ENCODE measurements at places on chromosomes 7 and 10.

DNA sequence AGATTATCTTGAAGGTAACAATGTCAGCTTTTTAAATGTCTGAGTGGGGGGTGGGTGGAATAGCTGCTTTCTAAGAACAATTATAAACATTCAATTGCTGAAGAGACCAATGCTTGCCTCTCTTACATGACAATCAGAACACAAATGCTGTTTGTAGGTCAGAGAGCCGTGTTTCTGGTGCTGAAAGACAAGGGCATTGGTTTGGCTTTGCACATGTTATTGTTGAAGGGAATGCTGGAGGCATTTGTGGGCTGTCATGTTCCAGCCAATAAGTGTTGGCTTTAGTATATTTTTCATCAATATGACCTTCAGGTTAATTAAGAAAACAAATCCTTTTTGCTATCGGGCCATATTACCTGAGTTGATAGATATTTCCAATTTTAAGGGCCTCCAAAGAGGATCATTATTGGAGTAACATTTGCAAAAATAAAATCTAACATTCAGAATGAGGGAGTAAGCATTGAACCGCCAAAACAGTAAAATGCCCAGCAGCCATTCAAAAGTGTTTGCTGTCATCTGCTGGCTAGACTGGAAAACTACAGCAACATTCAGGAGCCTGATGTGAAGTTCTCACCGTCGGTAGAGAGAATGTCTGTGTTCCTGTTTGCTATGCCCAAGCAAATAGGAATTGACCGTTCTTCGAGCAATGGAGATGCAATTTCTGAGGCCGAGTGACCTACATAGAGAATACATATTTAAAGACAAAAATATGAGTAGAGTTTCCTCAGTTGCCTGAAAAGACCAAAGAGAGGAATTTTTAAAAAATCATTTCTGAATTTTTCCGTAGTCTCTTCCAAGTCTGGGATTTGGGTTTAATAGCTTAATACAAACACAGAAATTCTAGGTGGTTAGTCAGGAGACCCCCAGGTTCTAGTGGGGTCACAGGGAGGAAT, 118.9 kb downstream of the APBB1IP start:
- peak; percentile 24 for DNase-seq

- no peak for DNase-seq
Measured at GRCh38 chr10:133239990-133240389, 2.3 kb downstream of the VENTX start.

- no peak for DNase-seq
Measured at GRCh38 chr7:72437061-72437585, 25.0 kb upstream of the CALN1 start.

DNA sequence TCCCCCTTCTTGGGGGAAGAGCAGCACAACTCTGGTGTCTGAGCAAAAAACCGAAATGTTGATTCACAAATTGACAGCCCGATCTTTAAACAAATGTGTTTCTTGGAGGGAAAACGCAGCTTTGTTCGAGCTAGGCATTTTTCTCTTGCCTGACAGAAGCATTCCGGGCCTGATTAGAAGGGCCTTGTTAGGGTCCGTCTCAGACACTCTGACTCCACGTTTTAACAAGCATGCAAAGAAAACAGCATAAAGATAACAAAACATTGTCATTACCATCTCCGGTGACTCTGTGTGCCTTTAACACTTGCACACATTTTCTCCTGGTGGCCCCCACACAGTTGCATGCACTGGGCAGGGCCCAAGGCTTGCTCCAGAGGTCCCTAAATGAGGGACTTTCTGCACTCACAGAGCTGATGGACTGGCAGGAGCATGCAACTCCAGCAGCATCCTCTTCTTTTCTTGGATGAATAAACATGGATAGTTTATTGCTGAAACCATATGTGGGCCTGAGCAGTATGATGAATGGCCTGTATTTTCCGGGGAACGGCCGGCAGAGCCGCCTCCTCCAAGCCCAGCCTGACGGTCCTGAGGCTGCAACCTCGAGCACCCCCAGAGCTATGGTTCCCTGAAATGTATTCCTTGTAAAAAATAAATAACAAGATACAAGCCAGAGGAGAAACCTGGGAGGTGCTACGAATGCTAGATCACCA, 50.9 kb downstream of the EBF3 start:
- DNase-seq: no peak

DNA sequence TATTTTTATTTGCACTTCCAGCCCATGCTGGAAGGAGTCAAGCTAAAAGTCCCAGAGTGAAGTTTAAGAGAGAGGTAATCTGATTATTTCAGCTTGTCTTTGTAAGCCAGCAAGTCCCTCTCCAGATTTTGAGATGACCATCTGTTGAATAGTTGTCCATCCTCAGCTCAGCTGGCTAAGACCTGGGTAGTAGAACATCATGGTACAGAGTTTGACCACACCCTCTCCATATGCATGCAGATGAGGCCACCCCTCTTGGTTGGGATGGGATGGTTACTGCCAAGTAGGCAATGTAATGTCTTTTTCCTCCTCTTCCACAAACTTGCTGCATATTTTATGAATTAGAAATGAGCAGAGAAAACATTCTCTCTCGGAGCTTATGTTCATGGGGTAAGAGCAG, 639.8 kb downstream of the SORCS3 start:
- no peak for DNase-seq

GRCh38 chr10:63384001-63384400, 81.8 kb downstream of the JMJD1C start:
- no peak for DNase-seq

GRCh38 chr7:74032191-74032490, 4.2 kb downstream of the ELN start:
- DNase-seq: peak; percentile 58

DNA sequence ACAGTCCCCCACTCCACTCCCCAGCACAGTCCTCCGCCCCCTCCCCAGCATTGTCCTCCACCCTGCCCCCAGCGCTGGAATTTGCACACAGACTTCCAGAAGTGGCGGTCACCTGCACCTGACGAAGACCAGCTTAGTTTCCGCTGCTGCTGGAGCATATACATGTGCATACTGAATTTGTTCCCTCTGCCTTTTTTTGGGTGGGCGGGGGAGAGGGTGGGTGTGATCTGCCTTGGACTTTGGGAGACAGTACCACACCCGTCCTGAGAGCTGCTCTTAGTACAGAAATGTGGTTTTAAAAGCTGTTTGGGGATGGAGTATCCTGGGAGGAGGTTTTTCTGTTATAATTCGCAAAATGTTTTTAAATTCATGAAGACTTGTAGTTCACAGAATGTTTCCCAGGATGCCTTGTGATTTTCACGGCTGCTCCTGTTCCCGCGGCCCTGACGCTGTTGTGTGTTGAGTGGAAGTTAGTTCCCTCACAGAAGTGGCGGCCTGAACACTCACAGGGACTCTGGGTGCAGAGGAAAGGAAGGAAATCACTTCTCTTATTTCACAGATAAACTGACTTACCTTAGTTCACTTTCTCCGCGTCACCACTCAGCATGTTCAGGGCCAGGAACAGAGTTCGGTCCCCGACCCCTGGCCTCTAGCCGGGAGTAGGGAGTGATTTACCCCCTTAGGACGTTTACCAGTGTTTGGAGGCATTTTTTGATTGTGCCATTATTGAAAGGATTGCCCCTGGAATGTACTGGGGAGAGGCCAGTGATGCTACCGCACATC, 18.6 kb downstream of the PFKP start:
- no peak for DNase-seq

DNA sequence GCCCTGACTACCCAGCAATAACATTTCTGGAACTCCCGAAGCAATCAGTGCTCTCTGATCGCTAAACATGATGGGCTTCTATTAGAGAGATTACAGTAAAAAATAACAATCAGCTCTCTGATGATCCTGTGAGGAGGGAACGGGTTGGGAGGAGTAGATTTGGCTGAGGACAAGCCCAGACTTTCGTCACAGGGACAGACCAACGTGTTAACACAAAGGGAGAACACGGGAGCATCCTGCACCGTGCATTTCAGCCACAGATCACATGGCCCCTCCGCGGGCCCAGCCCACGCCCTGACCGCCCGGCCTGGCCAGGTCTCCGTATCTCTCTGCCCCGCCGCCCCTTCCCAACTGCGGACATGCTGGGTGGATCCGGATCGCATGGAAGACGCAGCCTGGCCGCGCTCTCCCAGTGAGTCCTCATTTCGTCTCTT, 95.0 kb upstream of the AGBL3 start:
- DNase-seq: peak; percentile 72

- DNase-seq: no peak
Measured at GRCh38 chr10:98264378-98265065, 3.5 kb downstream of the LOXL4 start.

- DNase-seq: no peak
Measured at GRCh38 chr10:93254180-93254853, 180.6 kb downstream of the CYP26A1 start.

- no peak for DNase-seq
Measured at GRCh38 chr7:124113045-124113444, 80.2 kb upstream of the TMEM229A start.

DNA sequence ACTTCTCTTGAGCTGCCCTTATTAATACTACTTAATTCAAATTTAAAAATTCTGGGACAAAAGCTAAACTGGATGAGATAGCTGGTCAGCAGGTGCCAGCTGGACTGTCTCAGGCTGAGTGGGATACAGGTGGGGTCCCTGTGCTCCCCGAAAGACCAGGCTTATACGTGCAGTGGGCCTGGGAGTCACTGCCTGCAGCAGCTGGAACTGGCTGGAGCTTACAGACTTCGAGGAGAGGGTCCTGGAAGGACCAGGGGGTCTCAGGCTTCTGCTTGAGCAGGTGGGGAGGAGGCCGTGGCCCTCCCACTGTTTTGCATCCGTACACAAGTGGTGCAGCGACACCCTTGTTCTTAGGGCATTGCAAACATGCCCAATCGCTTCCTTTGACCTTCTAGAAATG, 203.7 kb downstream of the GLRX3 start:
- DNase-seq: no peak

DNA sequence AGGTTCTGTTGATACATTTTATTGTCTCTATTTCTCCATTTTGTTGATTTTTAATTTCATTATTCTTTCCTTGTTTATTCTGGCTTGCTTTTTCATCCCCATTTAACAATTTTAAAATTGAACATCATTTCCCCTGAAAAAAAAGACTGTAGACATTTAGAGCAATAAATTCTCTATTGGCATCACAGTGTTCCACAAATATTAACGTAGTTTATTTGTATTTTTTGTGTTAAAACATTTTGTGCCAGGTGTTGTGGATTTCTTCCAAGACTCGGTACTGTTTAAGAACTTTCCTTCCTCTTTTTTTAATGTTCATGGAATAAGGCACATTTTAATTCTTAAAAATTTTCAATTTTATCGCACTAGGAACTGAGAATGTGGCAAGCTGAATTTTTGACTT, 156.1 kb upstream of the NPY start:
- DNase-seq: no peak

GRCh38 chr10:566241-566885, 123.1 kb downstream of the DIP2C start:
- DNase-seq: no peak

DNA sequence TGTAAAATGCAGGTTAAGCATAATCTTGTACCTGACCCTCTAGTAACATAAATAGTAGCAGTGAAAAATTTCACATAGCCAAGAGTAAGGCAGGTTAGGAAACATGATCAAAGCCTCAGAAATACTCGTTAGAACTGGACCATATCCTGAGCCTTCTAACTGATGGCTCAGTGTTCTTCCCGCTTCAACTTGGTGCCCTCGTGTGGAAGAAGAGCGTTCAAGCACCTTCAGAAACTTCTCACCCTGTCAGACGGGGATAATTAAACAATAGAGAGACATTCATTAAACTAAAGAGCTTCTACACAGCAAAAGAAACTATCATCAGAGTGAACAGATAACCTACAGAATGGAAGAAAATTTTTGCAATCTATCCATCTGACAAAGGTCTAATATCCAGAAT, 124.5 kb downstream of the MYOF start:
- peak; percentile 45 for DNase-seq

DNA sequence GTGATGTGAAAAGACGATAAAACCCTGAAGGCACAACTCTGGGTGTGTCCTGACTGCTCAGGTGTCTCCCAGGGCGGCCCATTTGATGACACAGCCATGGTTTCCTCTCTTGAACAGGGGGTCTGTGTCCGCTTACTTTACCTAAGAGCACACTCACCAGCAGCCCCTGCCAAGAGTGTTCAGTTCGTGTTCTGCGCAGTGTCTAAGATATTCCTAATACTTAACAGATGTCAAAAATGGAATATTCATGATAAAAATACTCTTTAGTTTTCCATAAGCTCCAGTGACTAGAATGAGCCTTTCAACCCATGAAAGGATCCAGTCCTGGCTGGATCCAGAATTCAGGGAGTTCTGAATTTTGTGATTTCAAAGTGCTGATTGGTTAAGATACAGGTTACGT, 492.4 kb downstream of the TNS3 start:
- no peak for DNase-seq

All from fibroblast of skin of scalp (primary cell).